ENCODE measurements at places on chromosomes 7 and 10.

DNA sequence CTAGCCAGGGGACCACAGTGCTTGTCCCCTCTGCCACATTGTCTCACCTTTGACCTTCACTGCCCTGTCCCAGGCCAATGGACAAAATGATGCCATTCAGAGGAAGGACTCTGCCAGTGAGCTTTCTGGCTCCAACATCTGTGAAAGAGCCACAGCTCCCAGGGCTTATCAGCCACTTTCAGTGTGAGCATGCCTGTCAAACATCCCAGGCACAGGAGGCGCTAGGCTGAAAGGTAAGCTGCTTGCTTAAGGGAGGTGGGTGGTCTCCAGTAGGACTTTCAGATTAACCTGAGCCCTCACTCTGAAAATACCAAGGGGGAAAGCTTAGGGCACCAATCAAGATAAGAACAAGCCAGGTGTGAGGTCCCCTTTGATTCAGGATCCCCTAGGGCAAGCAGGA is 59.8 kb upstream of the GDF10 start:
- H3K27me3 ChIP-seq, result no peaks in the 10 kb centered on the region
- H3K27ac ChIP-seq, result no peak overlapping the region
- H3K4me3 ChIP-seq, result no peak overlapping the region
- no peaks in the 10 kb centered on the region for H3K4me1 ChIP-seq

DNA sequence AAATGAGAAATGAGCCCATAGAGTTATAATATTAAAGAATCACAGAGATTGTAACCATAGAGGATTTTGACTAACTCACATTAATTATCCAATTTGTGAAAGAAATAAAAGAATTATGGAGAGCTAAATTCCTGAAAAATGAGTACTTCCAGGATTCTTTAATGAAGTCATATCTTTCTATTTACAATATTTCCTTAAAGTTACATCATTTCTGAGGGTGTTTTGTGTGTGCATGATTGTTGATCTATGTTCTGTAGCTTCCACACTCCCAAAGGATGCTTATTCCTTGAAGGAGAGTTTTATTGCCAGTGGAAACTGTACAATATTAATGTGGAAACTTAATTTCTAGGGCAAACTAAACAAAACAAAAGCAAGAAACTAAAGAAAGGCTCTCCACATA is 299.6 kb downstream of the MDFIC start:
- no peak overlapping the region for H3K4me3 ChIP-seq
- no peaks in the 10 kb centered on the region for H3K36me3 ChIP-seq
- no peak for DNase-seq
- H3K4me1 ChIP-seq, result no peaks in the 10 kb centered on the region

- DNase-seq, result no peak
- H3K27me3 ChIP-seq, result no peaks in the 10 kb centered on the region
- H3K4me3 ChIP-seq, result no peak overlapping the region
- peaks cover 5% of the 10 kb centered on the region for H3K4me1 ChIP-seq
- H3K36me3 ChIP-seq, result no peaks in the 10 kb centered on the region
These were observed 37.8 kb downstream of the RSU1 start for GRCh38 chr10:16779384-16779915.

GRCh38 chr7:50212666-50213621 is 91.6 kb upstream of the IKZF1 start:
- no peak for DNase-seq
- H3K27ac ChIP-seq, result no peak overlapping the region
- no peak overlapping the region for H3K4me3 ChIP-seq
- H3K36me3 ChIP-seq, result no peaks in the 10 kb centered on the region

DNA sequence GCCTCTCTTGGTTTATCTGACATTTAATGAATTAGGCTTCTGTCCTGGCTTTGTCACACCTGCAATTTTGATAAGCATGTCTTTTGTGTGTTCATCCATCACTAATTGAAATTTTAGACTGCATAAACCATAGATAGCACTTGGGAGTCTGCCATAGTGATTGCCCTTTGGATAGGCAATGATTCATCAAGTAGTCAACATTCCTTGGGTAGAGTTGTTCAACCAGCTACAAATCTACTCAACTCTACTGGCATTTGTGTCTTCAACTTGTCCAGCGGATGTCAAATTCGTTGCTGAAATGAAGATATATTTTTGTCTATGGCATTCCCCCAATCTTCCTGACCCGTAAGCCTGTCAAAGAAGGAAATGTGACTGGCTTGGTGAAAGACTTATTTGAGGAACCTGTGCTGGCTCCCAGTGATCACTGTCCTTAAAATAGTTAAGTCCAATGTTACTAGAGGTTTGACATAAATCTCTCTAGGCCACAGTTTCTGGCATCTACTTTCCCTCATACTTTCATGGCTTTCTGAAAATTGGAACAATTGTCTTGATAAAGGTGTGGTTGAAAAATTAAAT is 33.7 kb upstream of the CREB5 start:
- DNase-seq, result no peak
- H3K4me1 ChIP-seq, result no peaks in the 10 kb centered on the region
- H3K27ac ChIP-seq, result no peak overlapping the region
- H3K27me3 ChIP-seq, result no peaks in the 10 kb centered on the region

- H3K36me3 ChIP-seq, result no peaks in the 10 kb centered on the region
- no peaks in the 10 kb centered on the region for H3K27me3 ChIP-seq
- peak overlapping the region; percentile 52 for H3K27ac ChIP-seq
- no peak overlapping the region for H3K4me3 ChIP-seq
- peaks cover 6% of the 10 kb centered on the region for H3K4me1 ChIP-seq
- DNase-seq, result no peak
These were observed 15.1 kb upstream of the DENND2A start for GRCh38 chr7:140655511-140656408.

GRCh38 chr10:28248092-28248491 is 54.8 kb downstream of the MPP7 start:
- peaks cover 11% of the 10 kb centered on the region for H3K4me1 ChIP-seq
- no peak overlapping the region for H3K27ac ChIP-seq
- no peaks in the 10 kb centered on the region for H3K36me3 ChIP-seq
- peak; percentile 68 for DNase-seq

GRCh38 chr10:84493951-84494848 is 165.8 kb downstream of the CCSER2 start:
- peaks cover 9% of the 10 kb centered on the region for H3K4me1 ChIP-seq
- no peaks in the 10 kb centered on the region for H3K27me3 ChIP-seq
- H3K4me3 ChIP-seq, result no peak overlapping the region
- no peak overlapping the region for H3K27ac ChIP-seq
- no peak for DNase-seq

- H3K27ac ChIP-seq, result no peak overlapping the region
- DNase-seq, result no peak
- no peaks in the 10 kb centered on the region for H3K27me3 ChIP-seq
- H3K36me3 ChIP-seq, result no peaks in the 10 kb centered on the region
- no peaks in the 10 kb centered on the region for H3K4me1 ChIP-seq
- no peak overlapping the region for H3K4me3 ChIP-seq
These were observed 78.4 kb downstream of the CYP26A1 start for GRCh38 chr10:93152136-93152535.

DNA sequence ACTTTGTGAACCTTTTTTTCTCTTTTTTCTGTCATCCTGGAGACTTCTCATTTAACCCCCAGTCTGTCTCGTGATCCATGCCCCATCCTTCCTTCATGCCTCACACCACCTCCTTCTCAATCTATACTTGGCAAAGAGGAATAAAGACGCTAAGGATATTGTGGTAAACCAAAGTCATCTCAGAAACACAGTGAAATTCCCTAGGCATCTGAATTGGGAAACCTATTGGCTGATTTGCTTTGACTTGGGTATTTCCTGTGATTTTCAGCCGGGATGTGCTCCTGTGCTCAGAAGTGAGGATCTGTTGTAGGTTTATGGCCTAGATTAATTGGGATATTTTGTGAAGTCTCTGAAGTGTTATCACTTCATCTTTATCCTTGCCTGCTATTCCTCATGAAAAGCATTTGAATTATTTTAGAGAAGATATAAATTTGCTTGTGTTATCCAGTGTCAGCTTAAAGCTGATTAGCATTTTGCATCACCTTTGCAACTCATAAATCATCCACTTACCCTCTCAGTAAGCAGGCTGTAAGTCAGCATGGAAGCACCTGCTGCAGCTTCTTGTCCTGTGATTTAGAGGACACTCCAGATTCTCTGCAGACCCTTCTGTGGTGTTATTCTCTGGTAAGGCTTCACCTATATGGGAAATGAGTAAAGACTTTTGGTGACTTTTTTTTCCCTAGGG is 138.0 kb downstream of the AUTS2 start:
- DNase-seq, result no peak
- H3K27me3 ChIP-seq, result no peaks in the 10 kb centered on the region
- H3K36me3 ChIP-seq, result no peaks in the 10 kb centered on the region
- peaks cover 6% of the 10 kb centered on the region for H3K4me1 ChIP-seq
- no peak overlapping the region for H3K27ac ChIP-seq

- H3K27ac ChIP-seq, result no peak overlapping the region
- H3K27me3 ChIP-seq, result no peaks in the 10 kb centered on the region
- no peak for DNase-seq
- no peaks in the 10 kb centered on the region for H3K4me1 ChIP-seq
- H3K36me3 ChIP-seq, result no peaks in the 10 kb centered on the region
These were observed 87.5 kb upstream of the HGF start for GRCh38 chr7:81857385-81857784.

GRCh38 chr7:81234896-81235295 is 316.0 kb upstream of the SEMA3C start:
- no peaks in the 10 kb centered on the region for H3K36me3 ChIP-seq
- H3K27ac ChIP-seq, result no peak overlapping the region
- no peak overlapping the region for H3K4me3 ChIP-seq
- no peak for DNase-seq
- no peaks in the 10 kb centered on the region for H3K4me1 ChIP-seq

DNA sequence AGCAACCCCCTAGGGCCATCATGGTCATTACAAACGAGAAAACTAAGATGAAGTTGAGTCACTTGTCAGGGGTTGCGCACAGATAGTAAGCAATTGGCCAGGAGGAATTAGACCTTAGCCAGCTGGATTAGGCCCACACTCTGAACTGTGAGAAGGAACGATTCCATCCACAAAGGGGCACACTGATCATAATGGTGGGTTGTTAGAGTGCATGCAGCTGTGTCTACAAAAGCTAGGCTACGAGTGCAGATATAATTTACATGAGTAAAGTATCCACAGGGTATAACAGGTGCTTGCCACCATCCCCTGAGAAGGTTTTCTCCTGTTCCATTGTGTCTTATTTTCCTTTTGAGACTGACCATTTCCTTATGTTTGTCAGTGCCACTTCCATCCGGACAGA is 16.6 kb upstream of the FAM170B start:
- no peak overlapping the region for H3K4me3 ChIP-seq
- H3K4me1 ChIP-seq, result no peaks in the 10 kb centered on the region
- no peak for DNase-seq
- no peaks in the 10 kb centered on the region for H3K36me3 ChIP-seq

DNA sequence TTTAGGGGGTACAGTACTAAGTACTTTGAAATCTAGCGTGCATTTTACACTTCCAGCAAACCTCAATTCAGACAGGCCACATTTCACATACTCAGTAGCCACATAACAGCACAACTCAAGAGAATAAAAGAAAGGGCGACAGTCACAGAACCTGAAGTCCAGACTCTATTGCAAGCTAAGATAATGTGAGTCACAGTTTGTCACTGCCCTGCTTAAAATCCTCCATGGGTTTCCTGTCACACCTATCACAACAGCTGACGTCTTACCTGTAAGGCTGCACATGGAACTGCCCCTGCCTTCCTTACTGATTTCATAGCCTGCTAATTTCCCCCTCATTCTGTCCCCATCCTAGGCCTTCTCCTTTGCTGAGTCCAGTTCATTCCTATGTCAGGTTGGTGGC is 16.1 kb upstream of the CDK14 start:
- peaks cover 8% of the 10 kb centered on the region for H3K4me1 ChIP-seq
- no peak overlapping the region for H3K4me3 ChIP-seq
- H3K27me3 ChIP-seq, result no peaks in the 10 kb centered on the region

DNA sequence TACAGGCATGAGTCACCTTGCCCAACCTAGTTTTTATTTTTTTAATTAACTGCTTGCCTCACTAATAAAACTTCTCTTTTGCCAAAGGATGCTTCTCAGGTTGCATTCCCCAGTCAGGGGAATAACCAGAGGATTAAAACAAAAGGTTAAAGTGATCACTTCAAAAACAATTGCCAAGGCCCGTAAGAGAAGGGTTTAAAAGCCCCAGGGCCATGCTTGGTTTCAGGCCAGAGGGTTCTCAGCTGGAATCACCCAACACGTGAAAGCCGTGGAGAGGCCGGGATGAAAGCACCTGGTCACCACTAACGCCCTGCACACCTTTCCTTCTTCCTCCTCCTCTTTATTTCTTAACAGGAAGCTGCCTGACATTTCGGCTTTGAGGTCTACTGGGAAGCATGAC is 587.5 kb downstream of the PTPRN2 start:
- H3K4me3 ChIP-seq, result no peak overlapping the region
- H3K36me3 ChIP-seq, result no peaks in the 10 kb centered on the region
- no peak overlapping the region for H3K27ac ChIP-seq
- no peak for DNase-seq
- H3K27me3 ChIP-seq, result no peaks in the 10 kb centered on the region
- no peaks in the 10 kb centered on the region for H3K4me1 ChIP-seq

GRCh38 chr7:463817-464453 is 55.7 kb downstream of the PDGFA start:
- peak; percentile 12 for DNase-seq
- H3K4me1 ChIP-seq, result peaks cover 21% of the 10 kb centered on the region
- no peak overlapping the region for H3K4me3 ChIP-seq
- H3K27ac ChIP-seq, result no peak overlapping the region
- H3K27me3 ChIP-seq, result no peaks in the 10 kb centered on the region
- H3K36me3 ChIP-seq, result no peaks in the 10 kb centered on the region

GRCh38 chr10:12279281-12279680 is 70.1 kb upstream of the CAMK1D start:
- no peaks in the 10 kb centered on the region for H3K4me1 ChIP-seq
- no peak overlapping the region for H3K27ac ChIP-seq
- H3K36me3 ChIP-seq, result no peaks in the 10 kb centered on the region
- peak; percentile 31 for DNase-seq
- no peaks in the 10 kb centered on the region for H3K27me3 ChIP-seq

- H3K27me3 ChIP-seq, result no peaks in the 10 kb centered on the region
- no peaks in the 10 kb centered on the region for H3K36me3 ChIP-seq
- peaks cover 5% of the 10 kb centered on the region for H3K4me1 ChIP-seq
- H3K27ac ChIP-seq, result no peak overlapping the region
These were observed 19.7 kb downstream of the EXOC6 start for GRCh38 chr10:92868036-92868435.

DNA sequence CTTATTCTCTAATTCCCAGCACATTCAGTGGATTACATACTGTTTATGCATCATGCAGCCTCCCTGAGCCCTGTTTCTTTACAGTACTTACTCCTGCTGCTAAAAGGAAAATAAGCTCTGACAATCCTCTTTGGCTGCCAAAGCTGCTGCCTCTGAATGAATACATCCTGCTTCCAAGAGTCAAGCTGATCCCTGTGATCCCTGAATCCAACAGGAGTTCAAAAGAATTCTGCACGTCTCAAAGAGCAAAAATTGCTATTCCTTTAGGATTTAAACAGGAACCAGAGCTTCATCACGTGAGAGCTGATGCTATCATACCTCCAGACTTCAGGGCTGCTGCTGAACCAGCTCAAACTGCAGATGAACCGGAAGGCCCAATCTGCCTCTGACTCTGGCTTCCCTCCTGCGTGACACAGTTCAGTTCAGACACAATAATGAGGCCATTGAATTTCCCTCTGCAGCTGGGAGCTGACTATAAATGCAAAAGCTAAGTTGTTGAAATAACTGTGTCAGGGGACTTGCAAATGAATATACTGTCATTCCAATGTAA is 851.0 kb upstream of the PHF14 start:
- no peaks in the 10 kb centered on the region for H3K4me1 ChIP-seq
- H3K27me3 ChIP-seq, result no peaks in the 10 kb centered on the region
- no peak overlapping the region for H3K27ac ChIP-seq
- DNase-seq, result no peak
- H3K36me3 ChIP-seq, result no peaks in the 10 kb centered on the region

Measured in upper lobe of left lung (tissue), 6 donors.